NCI-H2081 (cell line): ENCODE measurements at places on chromosomes 4 and X.

- no peak for DNase-seq
Observed at GRCh38 chrX:87425618-87426017, 92.0 kb upstream of the KLHL4 start.

- peak; percentile 66 for DNase-seq
Observed at GRCh38 chr4:106986486-106986885, 49.6 kb downstream of the DKK2 start.

DNA sequence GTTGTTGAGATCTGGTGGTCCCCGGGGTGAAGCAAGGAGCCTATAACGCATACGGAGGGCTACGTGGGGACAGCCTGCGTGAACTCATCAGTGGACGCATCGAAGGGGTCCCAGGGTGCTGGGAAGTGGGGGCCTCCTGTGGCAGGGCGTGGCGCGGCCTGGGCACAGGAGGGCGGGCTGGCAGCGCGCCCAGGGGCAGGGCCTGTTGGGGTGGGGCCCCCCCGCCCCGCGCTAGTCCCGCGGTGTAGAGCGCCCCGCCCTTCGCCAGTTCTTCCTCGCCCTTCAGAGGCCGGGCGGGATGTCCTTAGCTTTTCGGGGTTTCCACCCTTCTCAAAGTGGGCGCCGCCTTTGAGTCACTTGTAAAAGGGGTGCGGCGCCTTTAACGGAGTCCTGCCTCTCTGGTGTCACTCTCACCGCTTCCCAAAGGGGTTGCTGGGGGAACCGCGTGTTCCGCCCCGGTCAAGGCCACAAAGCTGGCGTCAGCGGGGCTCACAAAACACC lies 632 bp downstream of the PLP2 start:
- peak; percentile 78 for DNase-seq

DNA sequence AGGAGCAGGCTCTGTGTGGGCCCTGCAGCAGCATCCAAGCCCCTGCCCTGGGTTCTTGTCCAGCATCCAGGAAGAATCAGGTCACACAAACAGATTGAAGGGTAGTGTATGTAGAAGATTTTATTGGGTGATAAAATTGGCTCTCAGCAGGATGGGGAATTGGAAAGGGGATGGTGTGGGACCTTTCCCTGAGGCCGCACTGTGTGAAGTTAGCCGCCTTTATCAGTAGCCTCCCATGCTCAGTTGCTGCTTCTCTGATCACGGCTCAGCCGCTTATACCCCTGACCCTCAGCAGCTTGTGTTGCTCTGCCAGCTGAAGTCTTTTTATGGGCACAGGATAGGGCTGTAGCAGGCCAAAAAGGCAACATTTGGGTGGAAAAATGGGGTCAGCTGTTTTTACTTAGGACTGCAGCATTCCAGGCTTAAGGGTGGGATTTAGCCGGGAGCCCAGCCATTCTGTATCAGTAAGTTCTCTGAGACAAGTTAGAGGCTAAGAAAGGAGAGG lies 35.2 kb upstream of the CCNG2 start:
- DNase-seq = no peak

- no peak for DNase-seq
Observed at GRCh38 chrX:44317181-44317580, 26.3 kb downstream of the EFHC2 start.

DNA sequence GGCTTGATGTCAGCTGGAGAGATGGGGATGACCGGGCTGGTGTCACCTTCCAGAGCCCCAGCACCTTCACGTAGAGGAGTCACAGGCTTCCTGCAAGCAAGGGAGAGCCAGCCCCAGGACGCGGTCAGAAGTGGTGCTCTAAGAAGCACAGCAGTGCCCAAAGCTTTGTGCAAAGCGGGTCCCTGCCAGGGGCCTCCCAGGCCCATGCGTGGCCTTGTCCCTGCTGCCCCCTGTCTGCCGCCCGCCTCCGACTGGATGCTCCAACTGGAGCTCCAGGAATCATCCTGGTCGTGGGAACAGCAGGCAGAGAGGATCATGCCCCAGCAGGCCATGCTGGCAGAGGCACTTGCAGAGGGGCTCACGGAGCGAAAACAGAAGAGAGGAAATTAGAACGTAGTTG lies 40.1 kb upstream of the LRPAP1 start:
- no peak for DNase-seq

GRCh38 chr4:147311956-147312355 lies 168.9 kb upstream of the EDNRA start:
- no peak for DNase-seq

DNA sequence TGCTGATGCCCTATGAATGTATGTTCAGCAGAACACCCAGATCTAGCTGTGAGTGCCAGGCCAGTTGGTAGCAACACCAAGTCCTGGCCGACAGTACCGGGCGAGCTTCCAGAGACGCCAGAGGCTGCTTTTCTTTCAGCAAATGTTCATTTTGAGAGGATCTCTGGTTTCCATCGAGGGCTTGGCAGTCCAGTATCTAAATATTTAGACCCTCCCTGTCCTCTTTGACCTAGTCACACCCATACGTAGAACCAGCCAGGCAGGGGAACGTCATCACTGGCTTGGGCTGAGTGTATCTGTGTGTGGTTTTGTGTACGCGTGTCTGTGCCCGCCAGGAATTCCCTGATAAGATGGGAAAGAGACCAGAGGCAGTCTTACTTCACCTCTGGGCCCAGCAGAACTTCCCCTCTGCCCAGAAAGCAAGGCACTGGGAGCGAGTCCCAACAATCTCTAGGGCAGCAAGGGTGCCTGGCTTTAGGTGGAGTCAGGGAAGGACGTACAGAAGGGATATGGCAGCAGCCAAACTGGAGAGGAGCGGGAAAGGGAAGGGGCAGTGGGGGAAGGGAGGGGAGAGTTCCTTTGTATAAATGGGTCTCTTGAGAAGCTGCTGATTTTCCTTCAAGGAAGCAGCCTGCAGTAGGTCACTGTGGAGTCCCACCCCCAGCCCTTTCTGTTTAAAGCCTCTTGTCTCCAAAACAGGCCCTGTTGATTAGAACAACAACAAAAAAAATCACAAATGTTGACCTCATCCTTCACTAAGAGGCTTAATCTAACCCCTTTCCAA lies 15.0 kb upstream of the ELF4 start:
- no peak for DNase-seq

GRCh38 chr4:52936729-52937128 lies 74.6 kb downstream of the RASL11B start:
- no peak for DNase-seq

DNA sequence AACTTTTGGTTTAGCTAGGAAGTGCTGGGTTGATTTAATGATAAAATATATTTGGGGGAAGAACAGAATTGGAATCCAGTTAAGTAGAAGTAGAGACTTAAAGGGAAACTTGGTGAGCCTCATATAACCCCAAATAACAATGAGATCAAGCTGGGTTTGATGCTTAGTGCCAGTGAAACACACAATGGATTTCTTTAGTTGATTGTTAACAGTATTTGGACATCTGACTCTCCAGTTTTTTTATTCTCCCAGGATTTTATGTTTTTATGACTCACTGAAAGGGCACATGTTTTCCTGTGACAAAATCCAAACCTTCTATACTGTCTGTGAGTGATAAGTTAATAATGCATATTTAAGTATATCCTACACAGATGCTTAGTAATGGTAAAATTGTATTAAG lies 2.7 kb upstream of the NEUROG2 start:
- DNase-seq = no peak

DNA sequence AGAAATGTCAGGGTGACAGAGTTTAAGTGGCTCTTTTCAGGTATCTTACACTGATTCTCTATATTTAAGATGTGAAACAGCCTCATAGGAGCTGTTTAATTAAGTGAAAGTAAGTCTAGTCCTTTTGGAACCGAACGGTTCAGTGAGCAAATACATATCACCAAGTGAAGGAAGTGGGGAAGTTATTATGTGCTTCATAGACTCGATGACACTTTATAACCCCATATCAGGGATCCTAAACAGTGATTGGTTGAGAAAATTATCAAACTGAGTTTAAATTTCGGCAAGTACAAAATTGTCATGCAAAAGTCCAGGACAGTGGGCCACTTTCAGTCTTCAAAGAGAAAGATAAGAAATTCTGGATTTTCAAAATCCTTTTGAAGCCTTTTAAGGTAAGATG lies at the start of gene DSPP:
Gene DSPP (plus strand): TSS at position 301 of the 400 bp plus-strand sequence. CDS start 2,380 bp downstream, outside the sequence.
- no peak for DNase-seq

DNA sequence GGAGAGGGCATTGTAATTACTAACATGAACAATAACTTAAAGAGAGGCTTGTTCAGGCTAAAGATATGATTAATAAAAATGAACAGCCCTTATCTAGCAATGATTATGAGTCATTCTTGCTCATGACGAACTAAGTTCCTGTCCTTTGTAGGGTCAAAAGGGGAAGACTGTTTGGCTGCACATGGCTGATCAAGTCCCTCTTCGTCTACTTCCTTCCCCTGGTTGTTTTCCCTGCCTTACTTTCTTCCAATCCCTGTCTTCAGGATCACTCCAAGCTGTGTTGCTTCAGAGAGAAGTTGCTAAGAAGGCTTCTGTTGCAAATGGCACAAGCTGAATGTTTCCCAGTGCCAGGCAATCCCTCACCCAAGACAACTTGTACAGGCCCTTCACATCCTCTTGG lies 115.0 kb upstream of the HS3ST1 start:
- no peak for DNase-seq

GRCh38 chrX:47177079-47177478 lies 16.6 kb upstream of the UBA1 start:
- DNase-seq = no peak

- DNase-seq = no peak
Observed at GRCh38 chr4:43394976-43395375, 502.5 kb downstream of the GRXCR1 start.

- DNase-seq = no peak
Observed at GRCh38 chrX:18931972-18932371, 51.9 kb downstream of the PHKA2 start.

DNA sequence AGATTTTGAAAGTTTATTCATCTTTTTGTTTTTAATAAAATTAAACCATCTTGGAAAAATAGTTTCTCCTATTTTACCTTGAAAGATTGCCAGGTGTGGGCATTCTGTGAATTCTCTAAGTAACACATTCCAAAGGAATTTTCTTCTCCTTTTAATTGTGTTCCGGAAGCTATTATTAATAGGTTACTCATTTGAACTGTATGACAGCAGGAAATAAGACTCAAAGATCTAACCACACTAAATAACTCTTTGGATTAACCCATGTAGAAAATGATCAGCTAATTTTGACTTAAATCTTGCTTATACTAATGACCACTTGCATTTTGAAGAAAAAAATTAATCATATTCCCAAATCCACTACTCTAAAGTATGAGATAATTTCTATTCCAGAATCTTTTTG lies 17.6 kb upstream of the CCNI start:
- DNase-seq = no peak

GRCh38 chr4:785332-786073 lies 40.4 kb downstream of the CPLX1 start:
- DNase-seq = no peak

DNA sequence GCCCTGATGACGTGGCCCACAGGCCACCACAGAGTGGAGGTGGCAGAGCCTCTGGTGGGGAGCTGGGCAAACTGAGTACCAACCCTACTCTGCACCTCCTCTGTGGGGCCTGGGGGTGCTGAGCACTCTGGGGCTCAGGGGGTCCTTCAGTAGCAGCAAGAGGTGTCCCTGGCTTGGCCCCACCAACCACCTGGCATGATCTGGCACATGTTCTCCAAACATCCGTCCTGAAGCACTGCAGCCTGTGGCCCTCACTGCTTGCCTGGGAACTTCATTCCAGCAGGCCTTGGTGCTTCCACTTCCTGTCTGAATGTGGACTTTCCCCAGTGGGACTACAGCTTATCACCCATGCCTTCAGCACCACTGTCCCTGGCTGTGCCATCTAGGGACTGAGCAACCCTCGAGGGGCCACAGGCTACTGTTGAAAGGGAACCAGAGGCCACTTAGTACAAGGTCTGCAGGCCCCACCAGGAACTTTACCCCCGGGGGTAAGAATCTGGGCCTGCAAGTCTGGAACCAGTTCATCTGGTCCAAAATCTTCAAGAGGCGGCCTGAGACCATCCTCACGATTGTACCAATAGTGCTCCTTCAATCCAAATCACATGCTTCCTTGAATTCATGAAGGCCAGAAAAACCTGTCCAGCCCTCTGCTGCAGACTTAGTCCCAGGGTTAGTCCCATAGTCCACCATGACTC lies 13.2 kb downstream of the TNIP2 start:
- DNase-seq = no peak

GRCh38 chr4:175929932-175930331 lies 117.9 kb upstream of the GPM6A start:
- no peak for DNase-seq

DNA sequence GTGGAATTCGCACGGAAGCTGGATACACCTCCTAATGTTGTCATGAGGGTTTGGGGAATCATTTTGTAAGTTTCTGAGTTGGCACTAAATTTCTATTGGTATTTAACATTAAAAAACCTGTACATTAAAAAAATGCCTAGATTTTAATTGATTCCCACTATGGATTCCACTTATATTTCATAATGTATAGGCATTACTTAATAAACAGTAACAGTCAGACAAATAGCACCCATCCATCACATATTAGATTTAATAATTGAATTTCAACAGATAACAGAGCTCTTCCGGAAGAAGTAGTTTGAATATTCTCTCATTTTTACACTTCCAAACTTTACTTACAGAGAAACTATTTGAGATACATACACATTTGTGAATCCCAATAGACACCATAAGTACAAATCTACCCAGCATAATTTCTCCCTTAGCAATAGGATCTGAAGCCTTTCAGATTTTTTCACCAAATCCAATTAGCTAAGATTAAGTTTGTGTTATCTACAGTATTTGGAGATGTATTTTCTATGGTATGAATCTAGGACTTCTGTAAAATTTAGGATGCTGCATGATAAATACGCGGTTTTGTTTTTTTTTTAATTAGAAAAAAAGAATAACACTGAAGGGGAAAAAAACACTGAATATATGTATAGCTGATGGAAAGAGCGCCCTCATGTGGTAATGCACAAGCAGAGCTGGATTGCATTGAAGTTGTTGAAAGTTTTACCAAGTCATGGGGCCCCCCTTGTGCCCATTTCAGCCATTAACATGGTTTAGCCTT lies 12.2 kb upstream of the ODAM start:
- peak; percentile 42 for DNase-seq

DNA sequence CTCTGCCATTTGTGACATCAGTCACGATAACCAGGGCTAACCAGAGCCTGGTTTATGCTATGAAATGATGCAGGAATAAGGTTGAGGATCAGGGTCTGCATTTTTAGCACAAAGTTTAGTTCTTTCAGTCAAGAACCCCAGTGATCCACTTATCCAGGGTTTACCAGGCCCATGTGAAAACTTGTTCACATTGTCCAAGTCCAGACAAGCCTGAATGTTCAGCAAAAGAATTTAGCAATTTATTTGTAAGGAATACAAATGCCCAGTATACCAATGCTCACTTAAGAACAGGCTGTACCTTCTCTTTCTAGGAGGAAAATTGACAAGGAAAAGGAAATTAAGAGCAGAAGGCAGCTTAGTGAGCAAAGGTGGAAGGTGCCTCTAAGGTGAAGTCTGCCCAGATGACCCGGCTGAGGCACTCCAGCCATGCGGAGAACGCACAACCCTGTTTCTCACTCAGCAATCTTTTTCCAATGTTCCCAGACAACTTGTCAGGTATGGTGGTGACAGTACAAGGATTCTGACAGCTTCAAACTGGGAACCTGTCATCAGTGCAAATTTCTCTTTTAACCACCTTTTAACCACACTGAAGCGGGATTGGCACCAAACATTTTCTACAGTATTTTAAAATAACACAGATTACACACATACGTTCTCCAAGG lies 54.0 kb downstream of the TBC1D9 start:
- DNase-seq = no peak

GRCh38 chr4:23818097-23818885 lies 71.6 kb downstream of the PPARGC1A start:
- peak; percentile 99 for DNase-seq

GRCh38 chr4:53601251-53601764 lies 10.0 kb upstream of the LNX1 start:
- DNase-seq = peak; percentile 90
